ENCODE measurements at places on chromosomes 4 and X. TPM values are rescaled to one million over a fixed set of nuclear protein-coding genes. Genes with fewer than 3 reads are reported as not detected.

Gene EVC2
- 0.49 TPM for total RNA-seq

Gene SPANXB1
- not detected for total RNA-seq

Gene NUP62CL
- 1.3 TPM for total RNA-seq

Gene TRIML2
- total RNA-seq, result not detected

Gene TRIM2
- total RNA-seq, result 0.42 TPM

Gene PNMA3
- total RNA-seq, result 2.4 TPM

Gene TEX13B
- not detected for total RNA-seq

Gene ATP1B4
- not detected for total RNA-seq

All from T-helper 1 cell treated with Interleukin-12 subunit alpha and Interleukin-12 subunit beta and Interleukin-4 antibody, amounts not matched to agents 30 ng/mL and 1 ng/mL, for 36 hours (primary cell).